GM13977 (cell line): ENCODE measurements at places on chromosomes 5 and 9.
A peak's percentile ranks its signal among the peaks of the same experiment; 100 is the strongest.

- DNase-seq = no peak
These were observed 1.4 kb upstream of the NHP2 start for GRCh38 chr5:178155065-178155464.

- no peak for DNase-seq
These were observed 4.0 kb upstream of the PSAT1 start for GRCh38 chr9:78292716-78293497.

DNA sequence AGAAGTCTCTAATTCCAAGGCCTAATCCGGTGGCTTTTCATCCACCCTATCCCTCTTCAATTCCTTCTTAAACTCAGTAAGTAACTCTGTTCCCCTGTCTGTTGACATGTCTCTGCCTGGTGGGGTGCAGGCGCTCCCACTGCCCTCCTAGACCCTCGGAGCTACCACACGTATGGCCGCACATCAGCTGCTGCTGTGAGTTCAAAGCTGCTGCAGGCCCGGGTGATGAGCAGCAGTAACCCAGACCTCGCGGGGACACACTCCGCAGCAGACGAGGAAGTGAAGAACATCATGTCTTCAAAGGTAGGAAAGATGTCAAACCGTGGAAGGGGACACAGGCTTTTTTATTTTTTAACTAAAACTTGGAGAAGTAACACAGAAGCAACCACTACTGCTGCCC is 167.7 kb downstream of the DOCK8 start:
- DNase-seq = no peak

GRCh38 chr9:132571806-132572600 is 10.4 kb upstream of the BARHL1 start:
- no peak for DNase-seq

DNA sequence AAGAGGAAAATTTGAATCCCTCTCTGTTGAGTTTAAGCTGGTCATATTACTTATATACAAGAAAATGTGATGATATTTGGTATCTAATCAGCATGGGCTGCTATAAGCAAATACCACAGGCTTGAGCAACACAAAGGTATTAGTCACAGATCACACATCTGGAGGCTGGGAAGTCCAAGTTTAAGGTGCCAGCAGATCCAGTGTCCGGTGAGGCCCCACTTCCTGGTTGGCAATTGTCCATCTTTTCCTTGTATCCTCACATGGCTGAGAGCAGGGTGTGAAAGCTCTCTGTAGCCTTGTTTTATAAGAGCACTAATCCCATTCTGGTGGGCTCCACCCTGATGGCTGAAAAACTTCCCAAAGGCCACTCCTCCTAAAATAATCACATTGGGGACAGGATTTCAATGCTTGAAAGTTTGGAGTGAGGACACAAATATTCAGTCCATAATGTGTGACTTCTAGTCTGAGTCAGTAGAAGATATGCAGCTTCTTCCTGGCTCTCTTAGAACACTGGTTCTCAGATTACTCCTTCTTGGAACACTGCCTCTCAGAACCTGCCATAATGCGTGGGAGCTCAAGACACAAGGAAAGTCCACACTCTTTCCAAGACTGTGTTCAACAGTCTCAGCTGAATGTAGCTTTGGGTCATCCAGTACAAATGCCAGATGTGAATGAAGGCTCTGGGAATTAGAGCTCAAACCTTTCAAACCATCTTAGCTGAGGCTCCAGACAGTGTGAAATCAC is 124.1 kb downstream of the PRDM9 start:
- DNase-seq = no peak

DNA sequence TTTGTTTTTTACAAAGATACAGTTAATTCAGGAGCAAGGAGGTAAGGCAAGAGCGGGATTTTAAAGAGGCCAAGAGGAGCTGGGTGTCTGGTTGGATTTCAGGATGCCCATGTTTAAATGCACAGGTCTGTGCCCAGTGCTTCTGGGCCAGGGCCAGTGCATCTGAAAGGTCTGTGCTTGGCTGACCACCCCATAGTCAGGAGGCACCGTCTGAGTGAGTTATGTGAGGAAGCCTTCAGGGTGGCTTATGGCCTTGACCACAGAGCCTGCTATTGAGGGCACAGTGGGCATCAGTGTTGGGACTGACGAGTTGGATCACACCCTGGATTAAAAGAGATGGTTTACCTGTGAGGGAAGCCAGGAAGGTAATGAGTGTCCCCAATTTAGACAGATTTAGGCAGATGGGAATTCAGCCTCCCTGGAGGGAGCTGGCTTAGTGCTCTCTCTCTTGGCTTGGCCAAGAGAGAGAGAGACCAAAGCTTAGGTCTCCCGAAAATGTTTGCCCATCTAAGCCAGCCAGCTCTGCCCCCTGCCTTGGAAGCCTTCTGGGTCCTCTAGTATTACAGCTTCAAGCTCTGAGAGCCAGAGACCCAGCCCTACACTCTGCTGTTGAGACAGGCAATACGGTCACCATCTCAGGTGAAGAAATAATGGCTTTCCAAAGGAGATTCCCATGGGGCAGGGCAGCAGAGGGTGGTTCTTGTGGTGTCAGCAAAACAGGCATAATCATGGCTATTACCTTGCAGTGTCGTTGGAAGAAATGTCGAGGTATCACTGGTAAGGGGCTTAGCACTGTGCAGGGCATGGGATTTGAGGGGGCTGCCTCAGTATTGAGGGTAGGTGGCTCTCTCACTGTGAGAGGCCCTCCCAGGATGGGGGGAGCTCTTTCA is 68.6 kb downstream of the RGS3 start:
- no peak for DNase-seq

- DNase-seq = no peak
These were observed 49.3 kb downstream of the NLN start for GRCh38 chr5:65771266-65771665.

- DNase-seq = no peak
These were observed 2.5 kb upstream of the ZNF367 start for GRCh38 chr9:96420468-96421219.

GRCh38 chr5:150068961-150069645 is 17.3 kb downstream of the CSF1R start:
- no peak for DNase-seq

DNA sequence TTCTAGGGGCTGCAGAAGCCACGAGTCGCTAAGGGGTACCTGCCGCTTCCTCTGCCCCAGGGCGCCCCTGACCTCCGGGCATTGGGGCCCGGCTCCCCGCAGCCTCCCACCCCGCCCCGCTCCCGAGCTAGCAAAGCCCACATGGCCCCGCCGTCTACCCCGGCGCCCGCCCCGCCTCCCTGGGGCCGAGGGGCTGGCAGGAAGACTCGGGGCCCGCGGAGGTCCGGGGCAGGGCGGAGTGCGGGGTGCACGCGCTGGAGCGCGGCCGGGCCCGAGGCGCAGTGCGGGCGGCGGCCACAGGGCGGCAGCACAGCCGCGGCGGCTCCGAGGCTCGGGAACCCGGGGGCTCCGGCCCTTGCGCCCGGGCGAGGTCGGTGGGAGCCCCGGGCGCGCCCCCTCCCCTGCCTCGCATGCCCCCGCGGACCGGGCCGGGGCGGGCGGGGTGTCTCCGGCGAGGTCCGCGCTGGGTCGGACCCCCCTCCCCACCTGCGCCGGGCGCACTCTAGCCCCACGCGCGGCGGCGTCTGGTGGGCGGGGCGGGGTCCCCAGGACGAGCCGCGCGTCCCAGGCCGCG is 6.7 kb downstream of the NRARP start:
- peak; percentile 96 for DNase-seq
